ENCODE measurements at places on chromosomes 3 and 15. TPM values are rescaled to one million over a fixed set of nuclear protein-coding genes. Genes with fewer than 3 reads are reported as not detected.

Gene SLC28A1
- 0.02 TPM for polyA plus RNA-seq

Gene SMAD6
- polyA plus RNA-seq = 3.8 TPM

Gene ACTR8
- polyA plus RNA-seq = 9.1 TPM

Gene C3orf85
- polyA plus RNA-seq = not detected

Gene NR1I2
- 0.21 TPM for polyA plus RNA-seq

Gene TRH
- polyA plus RNA-seq = 1.0 TPM

Measured in ovary (tissue), 10 donors.